GM10248 (cell line): ENCODE measurements at places on chromosomes 12 and 14.

- no peak for DNase-seq
These were observed 59.2 kb downstream of the TMEM30B start for GRCh38 chr14:61221906-61222305.

GRCh38 chr14:86902176-86902950 is 1090.6 kb downstream of the GALC start:
- no peak for DNase-seq

DNA sequence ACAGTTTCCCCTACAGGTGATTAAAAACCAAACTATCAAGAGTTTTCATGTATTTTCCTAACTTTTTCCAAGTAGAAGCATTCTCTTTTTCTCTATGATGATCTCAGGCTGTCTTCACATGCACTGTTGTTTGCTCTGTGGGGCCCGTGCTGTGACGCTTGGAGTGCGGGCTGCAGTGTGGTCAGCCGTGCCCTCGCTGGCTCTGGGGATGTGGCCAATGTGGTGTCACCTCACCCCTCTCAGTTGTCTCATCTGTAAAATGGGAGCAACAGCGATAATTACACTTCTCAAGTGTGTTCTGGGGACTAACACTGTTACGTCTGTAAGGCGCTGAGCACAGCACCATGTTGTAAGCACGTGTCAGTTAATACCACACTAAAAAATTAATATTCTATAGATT is 28.6 kb downstream of the DDX51 start:
- no peak for DNase-seq

DNA sequence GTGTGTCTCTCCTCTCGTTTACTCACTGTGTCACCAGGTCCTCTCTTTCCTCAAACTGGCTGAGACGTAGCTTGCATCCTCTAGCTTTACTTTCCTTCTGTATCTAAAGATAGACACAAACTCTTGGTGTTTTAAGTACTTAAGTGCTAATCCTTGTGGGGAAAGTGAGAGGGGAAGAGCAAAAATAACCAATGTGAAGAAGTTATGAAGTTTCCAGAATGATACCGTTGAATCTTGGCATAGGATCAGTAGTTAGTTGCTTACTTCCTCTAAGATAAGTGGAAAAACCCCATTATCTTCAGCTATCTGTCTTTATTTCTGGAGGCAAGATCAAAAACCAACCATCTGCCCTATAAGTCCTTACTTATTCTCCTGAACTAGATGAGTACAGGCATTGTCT is 10.6 kb downstream of the FAR2 start:
- DNase-seq = no peak

DNA sequence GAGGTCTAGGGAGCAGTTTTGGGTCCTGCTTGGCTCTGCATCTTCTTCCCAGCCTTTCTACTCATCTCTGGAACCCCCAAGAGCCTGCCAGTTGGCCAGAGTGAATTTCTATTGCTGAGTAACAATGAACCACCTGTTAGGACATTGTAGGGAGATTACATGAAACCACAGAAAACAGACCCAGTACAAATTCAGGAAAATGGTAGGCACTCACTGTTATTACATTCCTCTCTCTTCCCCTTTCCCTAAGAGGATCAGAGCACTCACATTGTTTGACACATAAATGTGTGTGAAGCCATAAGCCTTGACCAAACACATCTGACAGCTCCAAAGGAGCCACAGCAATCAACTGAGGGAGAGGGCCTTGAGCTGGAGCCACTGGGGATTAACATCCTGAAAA is 216.1 kb downstream of the TMEM132D start:
- DNase-seq = no peak

DNA sequence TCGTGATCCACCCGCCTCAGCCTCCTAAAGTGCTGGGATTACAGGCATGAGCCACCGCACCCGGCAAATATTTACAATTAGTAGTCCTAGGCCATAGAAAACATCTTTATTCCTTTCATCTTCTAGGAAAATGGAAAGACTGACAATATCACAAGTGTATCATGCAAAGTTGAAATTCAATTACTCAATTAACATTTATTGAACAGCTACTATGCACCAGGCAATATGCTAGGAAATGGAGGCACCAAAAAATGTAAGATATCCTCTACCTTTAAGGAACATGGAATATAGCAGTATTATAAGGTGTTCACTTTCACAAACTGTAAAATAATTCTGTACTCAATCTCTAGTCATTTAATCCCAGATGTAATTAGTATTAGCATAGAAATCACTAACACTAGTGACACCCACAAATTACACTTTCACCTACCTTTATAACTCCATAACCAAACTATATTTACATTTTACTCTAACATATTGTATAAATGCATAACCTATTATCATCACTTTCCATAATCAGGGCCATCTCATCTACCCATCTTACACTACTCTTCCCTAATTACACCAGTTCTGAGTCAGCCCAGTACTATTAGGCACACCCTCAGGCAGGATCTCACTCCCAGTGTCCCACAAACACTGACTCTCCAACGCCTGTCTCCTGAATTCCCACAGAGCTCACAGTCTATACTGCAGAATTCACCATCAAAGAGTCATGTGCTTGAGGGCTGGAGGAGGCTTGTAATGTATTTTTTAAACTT is 10.4 kb downstream of the CORO1C start:
- DNase-seq = no peak

- DNase-seq = no peak
These were observed 159.2 kb downstream of the SYT1 start for GRCh38 chr12:79023784-79024183.

DNA sequence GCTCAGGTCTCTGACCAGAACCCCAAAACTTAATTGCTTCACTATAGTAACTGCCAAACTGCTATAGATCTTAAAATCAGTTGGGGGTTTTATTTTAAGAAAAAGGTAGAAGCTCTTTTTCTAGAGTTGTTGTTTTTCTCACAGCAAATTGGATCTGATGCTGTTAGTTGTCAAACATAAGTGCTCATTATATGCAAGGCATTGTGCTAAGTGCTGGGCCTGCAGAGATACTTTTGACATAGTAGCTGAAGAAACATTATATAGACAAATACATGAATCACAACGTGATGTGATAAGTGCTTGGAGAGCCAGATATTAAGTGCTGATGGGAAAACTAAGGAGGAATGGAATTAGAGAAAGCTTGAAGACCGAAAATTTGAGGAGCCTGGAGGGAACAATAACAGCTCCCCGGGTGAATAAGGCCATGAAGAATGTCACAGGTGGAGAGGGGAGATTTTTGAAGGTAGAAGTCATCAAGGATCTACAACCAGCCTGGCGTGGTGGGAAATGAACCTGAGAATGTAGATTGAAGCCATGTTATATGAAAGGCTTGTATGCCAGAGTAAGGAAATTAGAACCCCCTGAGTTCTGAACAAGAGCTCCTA is 126.5 kb downstream of the DYRK2 start:
- no peak for DNase-seq

DNA sequence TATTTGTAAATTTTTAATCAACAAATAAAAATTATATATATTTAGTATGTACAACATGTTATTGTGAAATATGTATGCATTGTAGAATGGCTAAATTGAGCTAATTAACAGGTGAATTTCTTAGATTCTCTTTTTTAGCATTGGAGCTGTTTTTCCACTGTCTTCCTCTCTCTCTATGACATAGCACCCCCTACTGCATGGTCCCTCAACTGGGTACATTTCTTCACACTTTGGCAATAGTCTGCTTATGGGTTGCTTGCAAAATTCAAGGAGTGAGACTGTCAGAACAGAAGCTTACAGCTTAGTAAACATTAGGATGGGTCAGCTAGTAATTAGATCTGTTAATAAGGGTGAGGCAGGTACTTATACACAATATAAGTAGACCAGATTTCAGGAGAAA is 658.5 kb upstream of the MGAT4C start:
- DNase-seq = no peak

DNA sequence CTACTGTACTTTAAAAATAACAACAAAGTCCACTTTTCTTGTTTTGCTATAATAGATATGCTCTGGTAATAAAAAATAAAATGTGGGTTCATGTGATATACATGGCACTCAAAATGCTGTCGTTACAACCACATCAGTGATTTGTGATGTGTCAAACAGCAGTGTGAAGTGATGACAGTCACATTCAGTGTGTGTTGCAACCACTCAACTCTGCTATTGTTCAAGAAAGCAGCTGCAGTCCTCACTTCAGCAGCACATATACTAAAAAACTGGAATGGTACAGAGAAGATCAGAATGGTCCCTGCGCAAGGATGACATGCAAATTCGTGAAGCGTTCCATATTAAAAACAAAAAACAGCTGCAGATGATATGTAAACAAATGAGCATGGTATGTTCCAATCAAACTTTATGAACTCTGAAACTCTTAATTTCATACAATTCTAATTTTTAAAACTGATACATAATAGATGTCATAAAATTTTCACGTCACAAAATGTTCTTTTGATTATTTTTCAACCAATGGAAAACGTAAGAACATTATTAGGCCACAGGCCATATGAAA is 6.7 kb downstream of the TRMT5 start:
- no peak for DNase-seq
